ENCODE measurements at places on chromosomes 12 and 14.

- no peak for DNase-seq
These were observed 36.2 kb upstream of the TMEM260 start for GRCh38 chr14:56543436-56543835.

DNA sequence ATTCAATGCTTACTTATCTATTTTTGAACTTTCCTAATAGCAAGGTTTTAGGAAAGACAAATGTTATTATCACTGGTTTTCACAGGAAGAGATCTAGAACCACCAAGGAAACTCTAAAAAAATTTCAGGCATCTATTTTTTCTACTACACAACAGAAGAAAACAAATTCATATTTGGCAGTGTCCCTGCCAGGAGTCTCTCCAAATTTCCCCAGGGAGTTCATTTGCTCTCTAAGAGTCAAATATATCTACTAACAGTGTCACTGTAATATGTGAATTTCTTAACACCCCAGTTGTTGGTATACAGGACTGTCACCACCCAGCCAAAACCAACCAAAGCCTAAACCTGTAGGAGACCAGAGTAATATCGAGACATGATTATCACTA lies 83.4 kb downstream of the STXBP6 start:
- DNase-seq: no peak

GRCh38 chr14:64673748-64674147 lies 30.5 kb upstream of the PLEKHG3 start:
- DNase-seq: no peak

- no peak for DNase-seq
These were observed 501.1 kb downstream of the VRK1 start for GRCh38 chr14:97298331-97298730.

- DNase-seq: no peak
These were observed 21.1 kb upstream of the GALNT16 start for GRCh38 chr14:69238883-69239282.

- DNase-seq: no peak
These were observed 237.2 kb upstream of the SYT10 start for GRCh38 chr12:33676866-33677265.

- no peak for DNase-seq
These were observed 29.9 kb downstream of the RCOR1 start for GRCh38 chr14:102622262-102622885.

GRCh38 chr12:93852173-93852591 lies 175.0 kb downstream of the CRADD start:
- no peak for DNase-seq

- DNase-seq: peak; percentile 40
These were observed 991 bp upstream of the RCOR1 start for GRCh38 chr14:102591372-102591943.
